ENCODE measurements at places on chromosomes 16 and 17.

DNA sequence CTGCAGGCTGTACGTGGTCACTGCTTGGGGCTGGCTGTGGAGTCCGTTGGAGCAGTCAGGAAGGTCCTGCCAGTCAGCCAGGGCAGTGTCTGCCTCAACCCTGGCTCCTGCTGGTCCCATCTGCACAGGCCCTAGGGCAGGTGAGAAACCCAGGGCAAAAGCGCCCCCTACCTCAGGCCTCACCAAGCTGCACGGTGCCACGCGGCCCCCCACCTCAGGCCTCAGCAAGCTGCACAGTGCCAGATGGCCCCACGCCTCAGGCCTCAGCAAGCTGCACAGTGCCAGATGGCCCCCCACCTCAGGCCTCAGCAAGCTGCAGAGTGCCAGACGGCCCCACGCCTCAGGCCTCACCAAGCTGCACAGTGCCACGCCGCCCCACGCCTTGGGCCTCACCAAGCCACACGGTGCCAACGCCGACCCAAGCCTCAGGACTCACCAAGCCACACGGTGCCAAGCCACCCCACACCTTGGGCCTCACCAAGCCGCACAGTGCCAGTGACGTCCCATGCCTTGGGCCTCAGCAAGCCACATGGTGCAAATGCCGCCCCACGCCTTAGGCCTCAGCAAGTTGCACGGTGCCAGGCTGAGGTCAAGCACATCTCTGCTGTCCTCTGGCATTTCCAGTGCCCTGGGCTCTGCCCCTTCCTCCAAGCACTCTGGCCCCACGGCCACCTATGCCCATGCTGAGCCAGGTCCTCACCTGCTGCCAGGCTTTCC, 5.5 kb downstream of the TMEM204 start:
- DNase-seq: peak; percentile 65

GRCh38 chr16:79347277-79347676, 253.3 kb downstream of the MAF start:
- DNase-seq: peak; percentile 31

DNA sequence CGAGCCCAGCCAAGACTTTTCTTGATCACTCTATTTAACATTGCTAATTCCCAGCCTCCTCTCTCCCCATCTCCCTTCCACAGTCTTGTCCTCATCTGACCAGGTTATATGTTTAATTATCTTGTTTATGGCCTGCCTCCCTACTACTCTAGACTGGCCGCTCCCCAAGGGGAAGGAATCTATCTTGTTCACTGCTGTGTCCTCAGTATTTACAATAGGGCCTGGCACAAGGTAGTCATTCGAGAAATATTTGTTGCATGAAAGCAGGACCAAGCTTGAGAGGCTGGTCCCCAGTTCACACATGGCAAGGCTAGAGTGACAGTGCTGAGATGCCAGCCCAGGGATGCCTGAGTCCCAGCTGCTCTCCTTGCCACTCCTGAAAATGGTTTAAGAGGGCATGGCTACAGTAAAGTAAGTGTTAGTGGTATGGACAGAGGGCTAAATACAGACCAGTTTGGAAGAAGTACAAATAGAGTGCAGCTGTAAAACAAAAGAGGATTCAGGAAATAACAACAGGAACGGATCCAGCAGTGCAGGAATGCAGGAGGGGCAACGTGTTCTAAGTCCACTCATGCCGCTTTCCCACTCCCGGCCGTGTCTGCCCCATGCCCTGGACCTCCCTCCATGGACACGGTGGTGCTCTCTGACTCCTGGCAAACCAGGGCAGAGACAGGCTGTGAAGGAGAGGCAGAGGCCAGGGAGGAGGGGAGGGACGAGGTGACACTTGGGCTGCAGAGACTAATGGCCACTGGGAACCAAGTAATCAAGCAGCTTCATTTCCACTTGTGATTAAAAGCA, 65.6 kb downstream of the TOM1L2 start:
- no peak for DNase-seq

DNA sequence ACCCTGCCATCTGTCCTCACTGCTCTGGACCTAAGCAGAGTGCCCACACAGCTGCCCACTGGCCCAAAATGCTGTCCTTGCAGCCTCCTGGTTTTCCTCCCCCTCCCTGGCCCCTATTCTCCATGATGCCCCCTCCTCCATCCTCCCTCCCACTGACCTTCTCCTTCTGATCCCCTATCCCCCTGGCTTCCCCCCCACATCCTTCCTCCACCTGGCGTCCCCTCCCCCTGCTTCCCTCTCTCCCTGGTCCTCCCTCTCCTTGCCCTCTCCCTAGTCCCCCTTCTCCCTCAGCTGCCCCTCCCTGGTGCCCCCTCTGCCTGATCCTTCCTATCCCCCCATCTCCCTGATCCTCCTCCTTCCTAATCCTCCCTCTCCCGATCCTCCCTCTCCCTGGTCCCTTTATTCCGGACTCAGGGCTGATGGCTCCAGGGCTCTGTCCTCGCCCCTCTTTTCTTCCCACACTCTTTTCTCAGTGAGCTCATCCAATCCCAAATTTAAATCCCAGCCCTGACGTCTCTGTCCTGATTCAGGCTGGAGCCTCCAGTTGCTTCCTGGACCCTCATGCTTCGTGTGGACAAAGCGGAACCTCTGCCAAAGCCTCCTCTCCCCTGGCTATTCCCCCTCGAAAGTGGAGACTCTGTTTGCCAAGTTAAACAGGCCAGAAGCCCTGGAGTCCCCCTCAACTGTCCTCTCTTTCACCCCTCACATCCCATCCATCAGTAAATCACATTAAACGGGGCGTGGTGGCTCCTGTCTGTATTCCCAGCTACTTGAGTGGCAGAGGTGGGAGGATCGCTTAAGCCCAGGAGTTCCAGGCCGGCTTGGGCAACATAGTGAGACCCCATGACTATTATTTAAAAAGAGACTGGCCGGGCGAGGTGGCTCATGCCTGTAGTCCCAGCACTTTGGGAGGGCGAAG, 18.1 kb upstream of the RHBDF2 start:
- DNase-seq: no peak

Data from GM23338 (cell line).